ENCODE measurements at places on chromosomes 16 and 17. TPM values are rescaled to one million over a fixed set of nuclear protein-coding genes. Genes with fewer than 3 reads are reported as not detected.

DNA sequence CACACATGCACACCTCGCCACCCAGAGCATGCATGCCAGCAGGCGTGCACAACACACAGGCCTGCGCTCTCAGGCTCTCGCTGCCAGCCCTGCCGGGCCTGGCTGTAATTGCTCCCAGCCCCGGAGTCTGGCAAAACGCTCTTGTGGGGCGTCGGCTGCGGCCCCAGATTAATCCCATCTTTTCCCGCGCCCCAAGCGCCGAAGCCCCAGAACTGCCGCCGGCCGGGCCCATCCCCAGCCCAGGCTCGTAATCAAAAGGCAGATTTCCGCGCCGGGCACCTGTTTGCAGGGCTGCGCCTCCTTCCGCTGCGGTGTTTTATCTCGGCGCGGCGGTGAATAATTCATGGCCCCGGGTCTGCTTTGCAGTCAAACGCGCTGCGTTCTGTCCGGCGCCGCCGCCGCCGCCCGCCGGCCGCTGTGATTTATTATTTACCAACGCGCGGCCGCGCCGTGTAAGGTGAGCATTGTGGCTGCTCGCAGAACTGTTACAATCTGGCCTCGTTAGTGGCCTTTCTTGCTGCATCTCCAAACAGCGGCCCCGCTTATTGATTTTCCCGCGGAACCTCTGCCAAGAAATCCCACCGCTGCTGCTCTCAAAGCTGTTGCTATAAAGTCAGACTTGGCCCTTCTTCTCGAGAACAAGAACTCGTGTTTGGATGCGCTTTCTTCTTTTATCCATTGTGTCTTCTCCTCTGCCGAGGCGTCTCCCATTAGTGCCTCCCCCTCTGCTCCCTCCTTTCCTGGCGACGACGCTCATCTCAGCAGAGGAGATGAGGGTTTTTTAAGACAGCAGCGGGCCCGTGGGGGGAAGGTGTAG lies 126.1 kb downstream of the IRX5 start:
- DNase-seq, result no peak

GRCh38 chr17:45146166-45146565 lies 2.1 kb upstream of the HEXIM1 start:
- DNase-seq, result peak; percentile 33

DNA sequence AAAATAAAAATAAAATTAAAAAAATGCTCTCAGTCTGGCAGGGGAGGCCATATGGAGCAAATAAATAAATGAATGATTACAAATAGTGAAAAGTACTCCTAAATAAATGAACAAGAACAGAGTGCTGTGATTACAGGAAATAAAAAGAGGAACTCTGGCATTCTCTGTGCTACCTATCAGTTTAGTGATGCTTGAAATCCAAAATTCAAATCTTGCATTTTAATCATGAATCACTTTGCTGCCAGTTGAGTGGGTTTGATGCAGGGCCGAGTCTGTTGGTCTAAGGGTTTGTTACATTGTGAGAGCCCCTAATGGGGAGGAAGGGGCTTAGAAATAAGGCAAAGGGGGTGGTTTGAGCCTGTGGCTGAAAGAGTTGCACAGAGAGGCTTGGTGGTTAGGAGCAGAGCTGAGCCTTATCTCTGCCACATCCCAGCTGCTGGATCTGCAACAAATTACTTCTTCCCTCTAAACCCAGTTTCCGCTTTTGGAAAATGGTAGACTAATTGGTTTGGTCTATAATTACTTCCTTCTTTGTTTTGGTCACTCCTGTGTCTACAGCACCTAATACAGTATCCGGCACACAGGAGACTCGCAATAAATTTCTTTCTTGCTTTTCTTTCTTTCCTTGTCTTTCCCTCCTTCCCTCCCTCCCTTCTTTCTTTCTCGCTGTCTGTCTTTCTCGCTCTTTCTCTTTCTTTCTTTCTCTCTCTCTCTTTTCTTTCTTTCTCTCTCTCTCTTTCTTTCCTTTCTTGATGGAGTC lies 6.3 kb upstream of the ABCC1 start:
- no peak for DNase-seq

- DNase-seq, result peak; percentile 69
Observed at GRCh38 chr16:54932737-54933254, 2.1 kb downstream of the IRX5 start.

DNA sequence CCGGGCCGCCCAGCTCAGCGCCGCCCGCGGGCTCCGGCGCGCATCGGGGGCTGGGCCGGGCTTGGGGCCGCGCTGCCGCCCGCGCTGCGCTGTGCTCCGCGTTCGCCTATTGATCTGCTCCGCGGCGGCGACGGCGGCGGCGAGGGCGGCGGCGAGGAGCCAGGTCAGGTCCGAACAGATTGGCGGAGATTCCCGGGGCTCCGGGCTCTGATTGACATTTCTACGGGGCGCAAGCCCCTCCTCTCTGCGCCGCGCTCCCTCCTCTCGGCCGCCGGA lies 559 bp downstream of the IRX3 start:
- DNase-seq, result no peak

The SPSB3 gene
- 28.8 TPM for polyA plus RNA-seq

The PPP1R1B gene
- 59.3 TPM for polyA plus RNA-seq

DNA sequence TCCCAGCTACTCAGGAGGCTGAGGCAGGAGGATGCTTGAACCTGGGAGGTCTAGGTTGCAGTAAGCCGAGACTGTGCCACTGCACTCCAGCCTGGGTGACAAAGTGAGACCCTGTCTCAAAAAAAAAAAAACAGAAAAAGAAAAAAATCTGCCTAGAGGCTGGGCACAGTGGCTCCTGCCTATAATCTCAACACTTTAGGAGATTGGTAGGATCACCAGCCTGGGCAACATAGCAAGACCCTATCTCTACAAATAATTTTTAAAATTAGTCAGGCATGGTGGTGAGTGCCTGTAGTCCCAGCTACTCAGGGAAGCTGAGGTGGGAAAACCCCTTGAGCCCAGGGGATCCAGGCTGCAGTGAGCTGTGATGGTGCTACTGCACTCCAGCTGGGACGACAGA lies 17.7 kb downstream of the CUEDC1 start:
- no peak for DNase-seq

Measured in left lung (tissue), 14 donors.